ENCODE measurements at places on chromosomes 2 and 18.

DNA sequence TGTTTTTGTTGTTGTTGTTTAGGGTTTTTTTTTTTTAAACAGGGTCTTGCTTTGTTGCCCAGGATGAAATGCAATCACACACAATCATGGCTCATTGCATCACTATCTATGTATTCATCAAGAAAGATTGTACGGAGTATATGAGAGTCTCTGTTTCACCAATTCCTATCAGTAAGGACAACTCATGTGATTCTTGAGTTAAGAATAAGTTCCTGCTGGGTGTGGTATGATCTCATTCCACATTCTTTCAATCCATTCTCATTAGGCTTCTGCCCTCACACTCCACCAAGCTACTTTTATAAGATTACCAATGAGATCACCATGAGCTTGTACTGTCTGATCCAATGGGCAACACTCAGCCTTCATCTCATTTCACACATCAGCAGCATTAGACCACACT, 9.1 kb upstream of the AP1S3 start:
- DNase-seq, result no peak

DNA sequence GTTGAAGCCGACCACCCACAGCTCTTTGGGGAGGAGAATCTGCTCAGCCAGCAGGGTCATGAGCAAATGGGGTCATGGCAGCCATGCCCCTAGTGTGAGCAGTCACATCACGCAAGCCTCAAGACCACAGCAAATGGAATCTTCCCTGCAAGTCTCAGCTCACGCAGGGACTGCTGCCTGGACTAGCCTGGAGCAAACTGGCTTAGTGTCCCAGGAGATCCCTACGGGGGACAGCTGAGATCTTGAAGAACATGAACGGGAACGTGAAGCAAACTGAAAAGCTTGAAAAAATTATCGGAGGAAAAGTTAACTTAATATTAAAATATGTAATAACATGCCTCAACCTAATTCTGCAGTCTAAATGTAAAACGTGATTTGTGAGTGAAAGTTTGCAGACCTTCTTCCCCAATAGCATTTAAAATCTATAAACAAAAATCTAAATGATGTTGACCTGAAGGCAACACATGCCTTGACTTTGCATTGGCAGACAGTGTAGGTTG, 118.4 kb downstream of the FAM124B start:
- DNase-seq, result no peak

DNA sequence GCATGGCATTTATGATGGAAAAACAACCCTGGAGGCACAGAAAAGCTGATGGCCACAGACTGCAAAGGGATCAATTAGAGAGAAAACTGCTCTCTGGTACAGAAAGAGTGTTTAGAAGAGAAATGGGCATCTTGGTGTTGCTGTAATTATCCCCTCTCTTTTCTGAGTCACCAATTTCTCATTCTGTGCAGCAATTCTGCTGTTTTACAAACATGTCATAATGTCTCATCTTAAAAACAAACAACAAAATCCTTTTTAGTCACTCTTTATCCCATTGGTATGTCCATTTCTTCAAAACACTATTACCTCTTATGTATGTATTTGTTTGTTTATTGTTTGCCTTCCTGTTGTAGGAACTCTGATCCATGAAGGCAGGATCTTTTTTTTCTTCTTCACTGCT, 73.9 kb upstream of the HK2 start:
- DNase-seq, result no peak

- no peak for DNase-seq
These were observed 148.6 kb downstream of the NCK2 start for GRCh38 chr2:105893011-105893995.

DNA sequence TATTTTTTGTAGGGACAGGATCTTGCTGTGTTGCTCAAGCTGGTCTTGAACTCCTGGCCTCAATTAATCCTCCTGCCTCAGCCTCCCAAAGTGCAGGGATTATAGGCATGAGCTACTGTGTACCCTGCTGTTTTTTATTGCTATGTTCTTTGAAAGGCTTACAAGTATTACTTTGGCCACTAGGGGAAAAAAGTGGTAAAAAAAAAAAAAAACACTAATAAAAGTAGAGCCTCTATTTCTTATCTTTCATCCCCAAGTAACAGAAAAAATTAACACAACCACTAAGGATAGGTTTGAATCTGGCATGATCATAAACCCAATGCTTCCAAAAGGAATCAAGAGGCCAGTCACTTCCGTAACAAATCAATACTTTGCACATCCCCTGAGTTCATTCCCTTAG, 11.6 kb downstream of the NOL10 start:
- no peak for DNase-seq

GRCh38 chr2:137675584-137676327, 288.5 kb upstream of the HNMT start:
- DNase-seq, result no peak

GRCh38 chr2:1758171-1758570, 13.9 kb upstream of the PXDN start:
- no peak for DNase-seq

DNA sequence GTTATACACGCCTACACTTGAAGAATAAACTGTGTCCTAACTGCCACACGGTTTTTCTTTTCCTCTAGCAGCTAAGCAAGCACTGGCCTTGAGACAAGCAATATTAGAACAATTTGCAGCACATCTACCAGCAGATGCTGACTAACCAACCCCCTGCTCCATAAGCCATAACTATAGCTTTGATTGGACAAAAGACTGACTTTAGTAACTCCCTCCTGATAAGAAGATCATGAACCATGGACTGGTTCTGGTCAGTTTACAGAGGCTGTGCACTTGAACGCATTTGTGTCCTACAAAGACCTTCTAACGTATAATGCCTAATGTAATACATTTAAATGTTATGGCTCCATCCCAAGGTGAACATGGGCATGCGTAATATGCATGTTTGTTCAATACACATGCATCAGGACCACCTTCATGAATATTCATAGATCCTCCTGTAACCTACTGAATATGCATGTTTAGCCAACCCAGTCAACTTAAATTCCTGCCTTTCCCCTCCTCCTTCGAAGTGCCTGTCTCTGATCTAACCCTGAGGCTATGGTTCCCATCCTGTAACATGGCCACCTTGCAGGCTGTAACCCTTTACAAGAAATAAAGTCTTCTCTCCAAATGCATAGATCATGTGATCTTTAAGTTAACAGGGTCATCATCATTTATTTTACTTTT, 26.5 kb downstream of the SLC4A5 start:
- no peak for DNase-seq

DNA sequence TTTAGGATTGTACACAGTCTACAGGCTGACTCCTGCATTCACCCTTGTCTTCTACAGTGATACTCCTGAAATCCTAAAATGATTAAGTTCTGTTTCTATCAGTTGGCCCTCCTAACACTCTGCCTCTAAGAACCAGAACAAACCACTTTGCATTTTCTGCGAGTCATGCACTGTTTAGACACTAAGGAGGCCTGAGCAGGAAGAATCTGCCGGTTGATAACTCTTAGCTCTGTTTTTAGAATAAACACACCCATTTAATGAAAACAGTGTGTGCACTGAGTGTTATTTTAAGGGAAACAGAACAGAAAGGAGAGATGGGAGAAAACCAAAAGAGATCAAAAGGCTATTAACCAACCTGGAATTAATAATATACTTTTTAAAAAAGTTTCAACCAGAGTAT, 22.9 kb upstream of the SSB start:
- no peak for DNase-seq

- DNase-seq, result peak; percentile 58
These were observed at the start of gene TGFBRAP1 for GRCh38 chr2:105329561-105330495. TSS of gene TGFBRAP1 (minus strand) at chr2:105329735. CDS start at chr2:105308301, 21,434 bp downstream.

- DNase-seq, result no peak
These were observed 103.1 kb downstream of the MCFD2 start for GRCh38 chr2:46812361-46813019.

GRCh38 chr2:106344302-106344701, 123.9 kb downstream of the RGPD3 start:
- no peak for DNase-seq

- DNase-seq, result no peak
These were observed 58.6 kb downstream of the GALR1 start for GRCh38 chr18:77308216-77308615.

DNA sequence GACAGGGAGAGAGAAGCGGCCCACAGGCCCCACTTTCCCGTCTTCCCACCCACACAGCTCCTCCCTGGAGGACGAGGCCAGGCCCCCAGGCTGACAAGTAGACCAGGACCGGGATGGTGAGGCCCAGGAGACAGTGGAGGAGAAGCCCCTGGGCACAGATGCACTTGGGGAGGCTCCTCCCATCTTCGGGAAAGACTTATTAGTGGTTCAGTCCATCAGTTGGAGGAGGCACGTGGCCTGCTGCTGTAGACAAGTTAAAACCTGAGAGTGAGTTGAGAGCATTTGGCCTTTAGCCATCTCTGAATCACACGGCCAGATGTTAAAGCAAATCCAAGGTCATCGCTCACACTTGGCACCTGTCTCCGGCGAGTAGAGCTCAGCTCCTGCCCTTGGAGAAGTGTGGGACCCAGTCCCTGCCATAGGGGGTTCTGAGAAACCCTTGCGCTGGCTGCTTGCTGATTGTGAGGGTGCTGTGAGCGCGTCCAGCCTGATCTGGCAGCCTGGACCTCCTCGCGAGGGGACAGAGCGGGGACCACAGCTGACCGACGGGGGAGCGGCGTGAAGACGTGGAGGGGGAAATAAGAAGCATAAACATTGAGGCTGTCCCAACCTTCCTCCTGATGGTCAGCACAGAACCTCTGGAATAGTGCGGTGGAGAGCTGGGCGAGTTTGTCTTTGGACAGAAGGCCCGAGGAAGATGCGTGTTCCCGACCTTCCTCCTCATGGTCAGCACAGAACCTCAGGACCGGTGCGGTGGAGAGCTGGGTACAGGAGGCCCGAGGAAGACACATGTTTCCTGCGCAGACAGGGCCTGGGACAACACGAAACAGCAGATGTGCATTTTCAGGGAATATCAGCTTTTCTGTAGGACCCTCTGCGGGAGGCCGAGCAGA, 24.7 kb upstream of the ALLC start:
- DNase-seq, result no peak

GRCh38 chr2:10297959-10298531, 4.7 kb upstream of the HPCAL1 start:
- no peak for DNase-seq

GRCh38 chr2:235098736-235099494, 147.1 kb downstream of the SH3BP4 start:
- DNase-seq, result no peak
